Gastrocnemius medialis (tissue), 4 donors: ENCODE measurements at places on chromosomes 16 and 17. TPM values are rescaled to one million over a fixed set of nuclear protein-coding genes. Genes with fewer than 3 reads are reported as not detected.

Gene KRTAP9-4
- total RNA-seq, result not detected

Gene PSMD7
- 190 TPM for total RNA-seq

Gene RRAD
- total RNA-seq, result 520 TPM

Gene TNFAIP1
- 18.8 TPM for total RNA-seq

Gene TLCD3B
- total RNA-seq, result not detected

Gene CX3CL1
- total RNA-seq, result 2.2 TPM

Gene VAT1L
- total RNA-seq, result 0.04 TPM

Gene USP31
- 13.2 TPM for total RNA-seq

Gene SLC12A3
- total RNA-seq, result not detected

Gene NACA2
- not detected for total RNA-seq

Gene CCT6B
- 5.4 TPM for total RNA-seq

Gene CPHXL2
- not detected for total RNA-seq

Gene TBC1D3
- not detected for total RNA-seq

GRCh38 chr17:80920441-80920840, 71.2 kb upstream of the CHMP6 start:
- no peak for DNase-seq

GRCh38 chr16:87066133-87067002, 250.8 kb downstream of the C16orf95 start:
- DNase-seq, result no peak

GRCh38 chr16:50448522-50448921, 79.7 kb upstream of the BRD7 start:
- no peak for DNase-seq

GRCh38 chr16:17327664-17328335, 143.0 kb downstream of the XYLT1 start:
- DNase-seq, result no peak

- no peak for DNase-seq
Measured at GRCh38 chr16:13425836-13426235, 494.1 kb upstream of the ERCC4 start.

- DNase-seq, result no peak
Measured at GRCh38 chr16:6570530-6570929, 762.1 kb upstream of the RBFOX1 start.

GRCh38 chr17:4973256-4974114, 5.9 kb upstream of the SPAG7 start:
- no peak for DNase-seq

- DNase-seq, result no peak
Measured at GRCh38 chr17:72602517-72603419, 481.9 kb downstream of the SOX9 start.

GRCh38 chr16:78744099-78744498, 644.6 kb downstream of the WWOX start:
- DNase-seq, result no peak

DNA sequence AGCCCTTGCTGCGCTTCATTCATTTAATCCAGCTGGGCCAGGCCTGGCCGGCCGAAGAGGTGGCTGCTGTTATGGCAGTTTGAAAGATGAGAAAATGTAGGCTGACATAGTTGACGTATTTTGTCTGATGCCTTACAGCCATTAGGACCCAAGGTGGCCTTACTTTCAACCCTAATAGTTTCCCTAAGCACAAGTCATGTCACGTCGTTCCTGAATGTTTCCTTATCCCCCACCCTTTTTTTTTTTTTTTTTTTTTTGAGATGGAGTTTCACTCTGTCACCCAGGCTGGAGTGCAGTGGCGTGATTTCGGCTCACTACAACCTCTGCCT, 307 bp upstream of the GOT2 start:
- DNase-seq, result no peak

DNA sequence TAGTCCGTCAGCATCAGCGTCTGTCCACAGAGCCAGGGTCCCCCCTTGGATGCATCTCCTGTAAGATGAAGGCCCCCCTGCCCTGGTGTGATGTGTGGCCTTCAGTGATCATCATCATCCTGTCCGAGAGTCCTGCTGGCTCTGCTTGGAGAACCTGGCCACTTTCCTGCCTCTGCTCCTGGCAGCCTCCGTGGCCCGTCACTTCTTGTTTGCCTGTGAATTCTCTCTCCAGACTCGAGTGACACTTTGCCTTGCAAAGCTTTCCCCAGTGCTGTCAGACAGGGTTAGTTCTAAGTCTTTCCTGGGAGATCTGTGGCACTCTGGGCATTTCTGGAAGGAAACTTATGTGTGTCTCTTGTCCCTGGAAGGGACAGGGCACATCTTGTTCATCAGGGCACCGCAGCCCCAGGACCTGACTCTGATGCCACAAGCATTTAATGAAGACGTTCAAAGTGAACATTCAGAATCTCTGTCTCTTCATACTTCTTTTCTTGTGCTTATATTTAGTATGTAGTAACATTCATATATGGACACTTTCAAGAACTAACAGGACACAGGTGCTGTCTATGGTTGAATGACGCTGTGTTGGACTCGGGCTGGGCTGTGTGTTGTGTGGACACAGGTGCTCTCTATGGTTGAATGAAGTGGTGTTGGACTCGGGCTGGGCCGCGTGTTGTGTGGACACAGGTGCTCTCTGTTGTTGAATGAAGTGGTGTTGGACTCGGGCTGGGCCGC, 68.5 kb downstream of the RPTOR start:
- no peak for DNase-seq

DNA sequence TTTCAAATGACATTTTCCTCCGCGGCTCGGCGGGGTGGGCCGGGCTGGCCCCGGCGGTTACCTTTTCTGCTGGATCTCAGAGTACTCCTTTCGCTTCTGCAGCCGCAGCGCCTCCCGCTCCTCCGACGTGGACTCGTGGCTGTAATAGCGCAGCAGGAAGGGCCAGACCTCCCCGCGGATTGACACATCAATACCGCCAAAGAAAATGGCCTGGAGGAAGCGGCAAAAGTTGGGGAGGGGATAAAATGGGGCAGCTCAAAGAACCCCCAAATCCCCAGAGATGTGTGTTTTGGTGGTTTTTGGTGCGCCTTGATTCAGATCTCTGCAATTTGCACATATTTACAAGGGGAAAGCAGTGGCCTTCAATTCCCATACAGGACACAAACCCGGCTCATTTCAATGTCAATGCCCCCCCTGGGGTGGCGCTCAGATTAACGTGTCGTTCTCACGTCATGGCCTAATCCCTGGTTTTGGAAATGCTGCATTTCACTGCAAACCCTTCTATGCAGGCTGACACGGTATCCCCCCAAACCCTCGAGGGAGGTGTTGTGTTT, 85.9 kb downstream of the TBC1D16 start:
- no peak for DNase-seq

GRCh38 chr16:4182581-4183236, 59.2 kb downstream of the SRL start:
- DNase-seq, result no peak

GRCh38 chr16:9943121-9943520, 239.1 kb downstream of the GRIN2A start:
- no peak for DNase-seq

DNA sequence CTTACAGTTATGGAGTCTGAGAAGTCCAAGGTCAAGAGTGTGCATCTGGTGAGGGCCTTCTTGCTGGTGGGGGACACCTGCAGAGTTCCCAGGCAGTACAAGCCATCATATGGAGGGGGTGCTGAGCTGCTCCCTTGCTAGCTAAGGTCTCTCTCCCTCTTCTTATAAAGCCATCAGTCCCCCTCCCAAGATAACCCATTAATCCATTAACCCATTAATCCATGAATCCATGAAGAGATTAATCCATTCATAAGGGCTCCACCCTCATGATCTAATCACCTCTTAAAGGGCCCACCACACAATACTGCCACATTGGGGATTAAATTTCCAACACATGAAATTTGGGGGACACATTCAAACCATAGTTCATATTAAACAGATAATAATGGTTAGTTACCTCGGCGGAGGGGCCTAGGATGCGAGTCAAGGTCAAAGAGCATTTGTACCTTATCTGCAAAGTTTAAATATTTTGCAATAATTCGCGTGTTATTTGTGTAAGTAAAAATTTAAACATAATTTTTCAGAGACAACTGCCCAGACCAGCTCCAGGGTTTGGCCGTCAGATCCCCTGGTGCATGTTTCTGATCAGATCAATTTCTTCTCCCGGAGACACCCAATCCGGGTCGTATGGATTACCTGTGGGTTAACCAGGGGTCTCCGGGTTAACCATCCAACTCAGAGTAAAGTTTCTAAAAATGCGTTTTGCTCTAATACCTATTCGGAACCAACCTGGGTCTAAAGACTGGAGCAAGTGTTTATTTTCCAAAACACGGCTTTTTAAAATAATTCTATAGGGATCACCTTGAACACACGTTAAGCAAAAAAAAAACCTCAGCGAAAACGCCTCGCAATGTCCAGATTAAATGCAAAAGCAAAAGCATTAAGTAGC, 740 bp upstream of the POLR3E start:
- DNase-seq, result no peak

GRCh38 chr16:68993885-68994284, 111.6 kb upstream of the HAS3 start:
- DNase-seq, result no peak

DNA sequence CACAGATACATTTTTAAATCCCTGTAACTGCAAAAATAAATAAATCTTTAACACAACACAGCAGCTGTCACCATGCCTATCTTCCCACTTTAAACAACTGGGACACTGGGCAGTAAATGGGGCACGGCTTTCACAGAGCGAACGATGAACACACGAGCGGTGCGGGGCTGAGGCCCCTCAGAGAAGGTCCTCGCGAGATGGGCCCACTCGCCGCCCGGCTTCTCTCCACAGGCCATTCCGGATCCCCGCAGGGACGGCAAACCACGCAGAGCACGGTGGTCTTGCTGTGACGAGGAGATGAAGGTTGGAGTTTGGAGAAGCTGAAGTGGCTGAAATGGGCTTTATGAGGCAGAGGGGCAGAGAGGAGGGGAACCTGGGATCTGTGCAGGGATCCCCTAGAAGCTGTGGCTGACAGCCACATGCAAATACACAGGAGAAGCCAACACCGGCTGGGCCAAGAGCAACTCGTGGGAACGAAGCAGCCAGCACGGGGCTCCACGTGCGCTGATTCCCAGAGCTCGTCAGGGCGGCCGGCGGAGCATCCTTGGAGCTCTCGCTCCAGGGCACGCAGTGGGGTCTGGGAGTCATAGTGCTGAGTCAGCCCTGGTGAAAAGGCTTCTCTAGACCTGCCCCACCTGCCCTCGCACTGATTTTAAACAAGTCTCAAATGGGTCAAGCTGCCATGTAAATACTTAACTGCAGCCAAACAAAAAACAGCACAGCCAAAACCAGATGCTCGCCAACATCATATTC, 31.7 kb downstream of the CCDC57 start:
- no peak for DNase-seq

DNA sequence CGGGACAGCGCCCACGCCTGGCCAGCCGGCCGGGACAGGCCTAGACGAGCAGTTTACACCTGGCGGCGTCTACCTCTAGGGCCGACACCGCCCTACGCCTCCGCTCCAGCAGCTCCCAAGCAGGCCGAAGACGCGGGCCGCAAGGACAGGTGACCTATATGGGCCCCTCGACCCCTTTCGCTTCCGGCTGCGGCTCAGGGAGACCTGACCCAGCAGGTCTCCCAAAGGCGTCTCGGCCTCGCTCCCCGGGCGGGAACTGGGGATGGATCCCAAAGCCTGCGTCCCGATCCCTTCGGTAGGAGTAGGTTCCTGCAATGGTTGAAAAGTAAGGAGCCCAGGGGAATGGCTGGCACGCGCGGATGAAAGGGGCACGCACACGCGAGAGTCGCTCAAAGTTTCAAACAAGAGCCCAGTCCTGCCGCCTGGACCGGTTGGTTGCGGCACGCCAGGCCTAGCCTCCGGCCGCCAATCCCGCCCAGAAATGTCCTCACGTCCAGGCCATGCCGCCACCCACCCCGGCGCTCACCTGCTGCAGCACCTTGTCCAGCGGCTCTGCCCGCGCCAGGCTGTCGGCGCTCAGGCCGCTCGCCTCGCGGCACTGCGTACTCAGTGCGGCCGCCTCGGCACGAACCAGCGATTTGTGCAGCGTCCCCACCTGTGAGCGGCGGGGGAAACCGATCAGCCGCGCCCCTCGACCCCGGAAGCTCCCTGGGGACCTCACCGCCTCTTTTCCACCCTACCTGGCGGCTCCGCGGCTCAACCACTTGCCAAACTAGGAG, 630 bp downstream of the ESRP2 start:
- no peak for DNase-seq

- DNase-seq, result no peak
Measured at GRCh38 chr16:79400462-79401149, 199.9 kb downstream of the MAF start.

DNA sequence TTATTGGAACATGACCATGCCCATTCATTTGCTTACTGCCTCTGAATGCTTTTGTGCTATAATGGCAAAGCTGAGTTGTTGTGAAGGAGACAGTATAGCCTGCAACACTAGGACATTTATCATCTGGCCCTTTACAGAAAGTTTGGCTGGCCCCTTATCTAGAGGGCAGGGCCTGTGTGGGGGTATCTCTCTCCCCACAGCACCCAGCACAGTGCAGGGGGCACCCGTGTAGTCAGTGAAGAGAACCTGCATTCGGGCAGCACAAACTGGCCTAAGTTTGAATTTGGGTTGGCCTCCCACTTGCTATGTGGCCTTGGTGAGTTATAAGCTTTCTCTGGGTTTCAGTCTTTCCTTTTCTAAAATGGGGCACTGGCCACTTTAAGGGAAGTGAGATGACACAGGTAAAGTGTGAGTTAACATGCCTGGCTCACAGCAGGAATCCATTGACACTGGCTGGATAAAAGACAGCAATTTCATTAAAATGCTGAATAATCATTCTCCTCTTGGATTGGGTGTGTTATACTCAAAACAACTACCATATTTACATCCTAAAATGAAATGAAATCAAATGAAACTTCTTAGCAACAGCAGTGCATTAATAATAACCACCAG, 12.1 kb downstream of the UBE2O start:
- DNase-seq, result no peak
